PC-3 (cell line): ENCODE measurements at places on chromosomes 12 and 14.

DNA sequence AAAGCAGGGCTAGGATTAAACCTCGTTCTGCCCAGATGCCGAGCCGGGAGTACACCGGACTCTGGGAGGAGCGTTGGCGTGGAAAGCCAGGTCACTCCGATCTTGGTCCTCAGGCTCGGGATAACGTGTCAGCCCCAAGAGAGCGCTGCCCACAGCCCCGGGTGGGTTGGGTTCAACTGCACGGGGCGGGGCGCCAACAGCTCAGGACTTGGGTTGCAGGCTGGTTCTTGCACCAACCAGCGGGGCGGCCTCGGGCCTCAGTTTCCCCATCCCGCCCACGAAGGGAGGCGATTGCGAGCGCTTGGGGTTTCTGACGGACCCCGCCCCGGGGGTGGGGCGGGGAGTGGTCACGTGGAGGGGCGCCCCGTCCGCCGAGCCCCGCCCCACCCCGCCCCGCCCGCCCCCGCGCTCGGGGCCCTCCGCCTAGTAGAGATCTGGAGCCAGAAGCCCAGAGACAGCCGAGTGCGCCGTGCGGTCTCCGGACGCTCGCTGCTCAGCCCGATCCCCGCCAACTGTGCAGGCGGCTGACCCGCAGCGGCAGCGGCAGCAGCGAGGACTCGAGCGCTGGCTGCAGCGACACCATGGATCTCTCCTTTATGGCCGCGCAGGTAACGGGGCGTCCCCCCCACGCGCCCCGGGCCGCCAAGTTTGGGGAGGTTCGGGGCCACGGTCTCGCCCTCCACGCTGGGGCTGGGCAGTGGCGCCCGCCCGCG lies at the start of gene C14orf132:
TSS of gene C14orf132 (plus strand) at position 443 of the 713 bp plus-strand sequence. CDS start at position 582, 139 bp downstream.
- DNase-seq, result no peak

DNA sequence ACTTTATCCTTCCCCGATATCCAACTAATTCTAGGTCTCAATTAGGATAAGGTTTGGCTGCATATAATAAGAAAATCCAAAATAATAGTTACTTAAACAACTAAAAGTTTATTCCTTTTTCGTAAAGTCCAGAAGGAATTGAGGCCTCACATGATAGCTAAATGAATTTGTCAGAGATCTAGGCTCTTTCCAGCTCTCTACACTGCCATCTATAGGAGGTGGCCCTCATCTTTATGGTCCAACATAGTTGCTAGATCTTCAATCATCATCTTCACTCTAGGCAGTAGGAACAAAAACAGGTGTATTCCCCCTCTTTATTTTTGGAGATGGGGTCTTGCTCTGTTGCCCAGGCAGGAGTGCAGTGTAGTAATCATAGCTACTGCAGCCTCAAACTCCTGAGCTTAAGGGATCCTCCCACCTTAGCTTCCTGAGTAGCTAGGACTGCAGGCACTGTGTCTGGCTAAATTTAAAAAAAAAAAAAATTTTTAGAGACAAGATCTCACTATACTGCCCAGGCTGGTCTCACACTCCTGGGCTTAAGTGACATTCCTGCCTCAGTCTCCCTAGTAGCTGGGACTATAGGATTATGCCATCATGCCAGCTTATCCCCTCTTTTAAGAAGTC lies 46.5 kb upstream of the SAV1 start:
- DNase-seq, result peak; percentile 67

- DNase-seq, result no peak
Measured at GRCh38 chr14:75198291-75198933, 22.0 kb upstream of the TMED10 start.

GRCh38 chr12:54377007-54377406 lies 7.5 kb downstream of the ZNF385A start:
- no peak for DNase-seq

DNA sequence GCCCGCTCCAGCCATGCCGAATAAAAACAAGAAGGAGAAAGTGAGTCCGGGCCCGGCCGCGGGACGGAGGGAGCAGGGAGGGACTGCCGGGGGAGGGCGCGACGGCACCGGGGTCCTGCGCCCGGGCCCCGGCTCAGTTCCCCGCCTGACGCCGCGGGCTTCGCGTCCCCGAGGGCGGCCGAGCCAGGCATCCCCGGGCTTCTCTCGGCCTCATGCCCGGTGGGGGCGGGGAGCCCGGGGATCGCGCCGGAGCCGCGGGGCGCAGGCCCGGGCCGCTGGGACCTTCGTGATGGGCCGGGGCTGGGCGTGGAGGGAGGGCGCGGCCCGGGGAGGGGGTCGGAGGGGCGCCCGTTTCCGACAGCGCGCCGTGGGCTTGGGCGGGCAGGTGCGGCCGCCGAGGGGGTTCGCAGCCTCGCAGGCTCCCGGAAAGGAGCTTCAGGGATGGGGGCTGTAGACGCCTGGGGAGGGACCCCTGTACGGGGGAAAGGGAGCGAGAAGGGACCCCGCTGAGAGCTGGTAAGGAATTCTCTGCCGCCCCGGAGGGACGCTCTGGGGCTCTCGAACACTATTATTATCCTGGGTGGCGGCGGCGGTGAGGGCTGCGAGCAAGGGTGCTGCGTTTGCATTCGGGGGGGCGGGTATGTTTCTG lies 496 bp downstream of the PPP2R5C start:
- DNase-seq, result peak; percentile 21
